ENCODE measurements at places on chromosomes 7 and 10. TPM values are rescaled to one million over a fixed set of nuclear protein-coding genes. Genes with fewer than 3 reads are reported as not detected.

The SLC13A1 gene
- not detected for total RNA-seq

The DYNC1I1 gene
- total RNA-seq, result 4.8 TPM

The ST8SIA6 gene
- not detected for total RNA-seq

DNA sequence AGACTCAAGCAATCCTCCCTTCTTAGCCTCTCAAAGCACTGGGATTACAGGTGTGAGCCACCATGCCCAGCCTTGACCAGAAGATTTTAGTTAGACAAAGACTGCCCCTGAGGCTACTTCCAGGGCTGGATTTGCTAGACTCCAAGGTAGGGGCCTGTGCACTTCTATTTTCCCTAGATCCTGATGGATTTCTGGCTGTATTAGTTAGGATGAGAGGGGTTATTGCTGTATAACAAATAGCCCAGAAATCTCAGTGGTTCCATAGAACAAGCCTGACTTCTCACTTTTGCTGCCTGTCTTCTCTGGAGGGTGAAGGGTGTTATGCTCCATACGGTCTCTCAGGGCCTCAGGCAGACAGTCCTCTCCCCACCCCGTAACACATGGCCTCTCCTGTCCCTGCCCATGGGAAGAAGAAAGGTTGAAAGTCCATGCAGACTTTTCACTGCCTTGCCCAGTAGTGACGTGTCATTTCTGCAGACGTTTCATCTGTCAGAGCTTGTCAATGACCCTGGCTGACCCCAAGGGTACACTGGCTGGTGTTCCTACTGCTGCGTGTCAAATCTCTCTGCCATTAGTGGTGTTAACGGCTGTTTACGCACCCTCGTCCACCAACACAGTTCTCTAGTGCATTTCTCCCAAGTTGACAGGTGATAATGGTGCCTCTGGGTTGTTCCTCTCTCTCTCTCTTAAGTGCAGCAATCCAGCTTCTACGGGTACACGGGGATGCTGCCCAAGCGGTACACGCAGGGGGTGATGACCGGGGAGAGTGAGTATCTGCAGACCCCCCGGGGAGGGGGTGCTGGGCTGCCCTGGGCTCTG lies 11.6 kb downstream of the SLC29A4 start:
- H3K27ac ChIP-seq, result no peak overlapping the region
- no peaks in the 10 kb centered on the region for H3K4me1 ChIP-seq
- no peaks in the 10 kb centered on the region for H3K27me3 ChIP-seq
- H3K36me3 ChIP-seq, result no peaks in the 10 kb centered on the region
- DNase-seq, result no peak
- no peak overlapping the region for H3K4me3 ChIP-seq

GRCh38 chr10:93290661-93291354 lies 191.3 kb downstream of the MYOF start:
- H3K27ac ChIP-seq, result no peak overlapping the region
- H3K4me1 ChIP-seq, result no peaks in the 10 kb centered on the region
- no peaks in the 10 kb centered on the region for H3K36me3 ChIP-seq
- DNase-seq, result no peak
- H3K4me3 ChIP-seq, result no peak overlapping the region

DNA sequence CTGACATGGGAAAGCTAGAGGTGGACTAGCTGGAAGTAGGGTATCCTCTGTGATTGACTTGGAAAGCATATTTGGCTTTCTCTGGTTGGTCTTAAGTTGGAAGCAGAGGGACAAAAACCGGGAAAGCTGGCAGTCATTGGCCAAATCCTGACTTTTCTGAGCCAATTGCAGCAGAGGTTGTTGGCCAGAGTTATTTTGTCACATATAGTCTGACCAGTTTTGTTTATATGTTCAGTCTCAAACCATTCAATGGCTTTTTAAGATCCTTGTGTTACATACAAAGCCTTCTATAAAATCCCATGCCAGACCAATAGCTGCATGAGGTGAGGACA lies 6.3 kb downstream of the CFAP69 start:
- H3K27ac ChIP-seq, result no peak overlapping the region
- no peak overlapping the region for H3K4me3 ChIP-seq
- no peaks in the 10 kb centered on the region for H3K27me3 ChIP-seq
- H3K4me1 ChIP-seq, result peaks cover 1% of the 10 kb centered on the region
- DNase-seq, result no peak

GRCh38 chr10:91766676-91767075 lies 31.6 kb upstream of the TNKS2 start:
- H3K4me3 ChIP-seq, result no peak overlapping the region
- H3K4me1 ChIP-seq, result no peaks in the 10 kb centered on the region
- no peaks in the 10 kb centered on the region for H3K27me3 ChIP-seq

GRCh38 chr10:92265687-92266258 lies 25.1 kb downstream of the CPEB3 start:
- no peak overlapping the region for H3K4me3 ChIP-seq
- no peak overlapping the region for H3K27ac ChIP-seq
- H3K27me3 ChIP-seq, result no peaks in the 10 kb centered on the region
- no peak for DNase-seq

DNA sequence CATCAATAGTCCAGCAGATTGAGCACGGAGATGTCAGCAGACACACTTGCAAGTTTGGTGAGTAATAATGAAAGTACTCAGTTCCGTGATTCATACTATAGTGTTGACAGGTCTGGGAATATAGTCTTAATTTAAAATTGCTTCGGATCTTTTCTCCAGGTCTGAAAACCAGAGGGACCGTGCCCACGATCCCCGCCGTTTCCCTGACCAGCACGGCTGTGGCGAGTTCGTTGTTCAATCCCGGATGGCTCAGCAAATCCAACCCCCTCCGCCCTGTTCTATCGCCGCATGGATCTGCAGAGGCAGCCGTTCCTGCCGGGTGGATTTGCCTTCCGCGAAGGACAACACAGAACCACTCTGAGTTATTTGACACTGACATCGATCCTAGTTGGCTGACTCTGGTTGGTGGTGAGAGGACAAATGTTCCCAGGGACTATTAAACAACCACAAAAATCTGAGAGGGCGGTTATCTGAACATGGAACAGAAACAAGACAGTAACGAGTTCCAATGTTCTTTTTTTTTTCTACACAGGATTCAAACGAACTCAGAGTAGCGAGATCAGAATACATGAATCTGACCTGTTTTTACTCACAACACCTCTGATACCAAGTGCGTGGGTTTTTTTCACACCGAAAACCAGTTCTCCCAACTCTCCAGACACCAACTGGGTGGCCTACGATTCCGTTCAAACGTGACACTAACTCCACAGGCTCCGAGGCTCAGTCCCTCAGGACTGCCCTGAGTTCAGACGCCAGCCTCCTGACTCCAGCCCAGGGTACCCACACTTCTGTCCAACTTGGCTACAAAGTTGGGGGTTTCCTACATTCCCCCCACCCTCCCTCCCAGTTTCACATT lies 52.7 kb downstream of the RBM17 start:
- H3K4me3 ChIP-seq, result no peak overlapping the region
- H3K4me1 ChIP-seq, result peaks cover 9% of the 10 kb centered on the region
- H3K36me3 ChIP-seq, result no peaks in the 10 kb centered on the region
- DNase-seq, result no peak
- H3K27ac ChIP-seq, result no peak overlapping the region

DNA sequence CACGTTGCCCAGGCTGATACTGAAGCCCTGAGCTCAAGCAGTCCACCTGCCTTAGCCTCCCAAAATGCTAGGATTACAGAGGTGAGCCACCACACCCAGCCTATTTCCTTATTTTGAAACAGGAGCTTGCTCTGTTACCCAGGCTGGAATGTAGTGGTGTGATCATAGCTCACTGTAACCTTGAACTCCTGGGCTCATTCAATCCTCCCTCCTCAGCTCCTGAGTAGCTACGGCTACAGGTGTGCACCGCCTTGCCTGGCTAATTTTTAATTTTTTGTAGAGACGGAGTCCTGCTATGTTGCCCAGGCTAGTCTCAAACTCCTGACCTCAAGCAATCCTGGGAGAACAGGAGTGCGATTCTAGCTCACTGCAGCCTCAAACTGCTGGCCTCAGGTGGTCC lies 11.7 kb downstream of the MRLN start:
- DNase-seq, result no peak
- H3K27me3 ChIP-seq, result no peaks in the 10 kb centered on the region
- no peaks in the 10 kb centered on the region for H3K4me1 ChIP-seq
- no peak overlapping the region for H3K27ac ChIP-seq

Measured in ovary (tissue), 10 donors.